Brain pericyte (primary cell): ENCODE measurements at places on chromosomes 4 and X.

GRCh38 chrX:132226169-132226568 is 6.9 kb upstream of the RAP2C start:
- DNase-seq: no peak

DNA sequence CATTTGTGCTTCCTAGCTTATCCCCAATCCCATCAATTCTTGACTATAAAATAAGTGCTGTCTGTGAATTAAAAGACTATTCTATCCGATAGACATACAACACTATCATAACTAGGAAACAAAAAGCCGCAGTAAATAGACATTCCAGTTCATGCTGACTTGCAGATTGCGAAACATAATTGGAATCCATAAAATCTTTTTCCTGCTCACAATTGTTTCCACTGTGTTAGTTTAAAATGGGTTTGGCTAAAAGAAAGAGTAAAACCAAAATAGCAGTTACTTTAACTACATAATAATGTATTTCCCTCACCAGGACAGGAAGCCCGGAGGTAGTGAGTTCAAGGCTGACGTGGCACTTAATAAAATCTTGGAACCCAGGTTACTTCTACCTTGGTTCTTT is 17.2 kb downstream of the SMIM31 start:
- DNase-seq: no peak

DNA sequence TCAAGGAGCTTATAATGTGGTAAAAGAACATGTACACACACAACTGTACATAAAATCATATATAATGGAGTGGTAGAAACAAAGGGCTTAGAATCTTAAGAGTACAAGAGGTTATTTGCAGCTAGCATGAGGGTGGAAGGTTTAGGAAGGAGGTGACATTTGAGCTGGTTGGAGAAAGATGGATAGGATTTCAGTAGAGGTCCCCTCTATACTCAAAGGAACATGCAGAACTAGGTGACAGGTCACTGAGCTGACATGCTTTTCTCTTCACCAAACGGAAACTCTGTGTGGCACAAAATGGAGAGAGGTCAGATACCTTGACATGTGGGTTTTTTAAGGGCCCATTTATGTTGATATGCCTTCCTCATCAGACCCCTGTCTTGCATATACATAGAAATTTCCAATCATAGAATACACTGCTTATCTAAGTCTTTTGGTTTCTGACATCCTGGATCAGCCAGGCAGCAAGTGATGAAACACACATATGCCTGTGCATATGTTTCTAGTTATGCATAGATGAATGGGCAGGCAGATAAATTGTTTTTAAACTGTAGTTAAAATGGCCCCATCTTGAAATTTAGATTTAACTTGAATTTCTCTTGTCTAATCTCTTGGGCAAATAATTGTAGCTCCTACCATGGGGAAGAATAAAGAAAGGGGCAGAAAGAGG is 29.3 kb downstream of the CLCN5 start:
- no peak for DNase-seq

GRCh38 chr4:74111990-74112389 is 13.0 kb upstream of the CXCL2 start:
- no peak for DNase-seq

DNA sequence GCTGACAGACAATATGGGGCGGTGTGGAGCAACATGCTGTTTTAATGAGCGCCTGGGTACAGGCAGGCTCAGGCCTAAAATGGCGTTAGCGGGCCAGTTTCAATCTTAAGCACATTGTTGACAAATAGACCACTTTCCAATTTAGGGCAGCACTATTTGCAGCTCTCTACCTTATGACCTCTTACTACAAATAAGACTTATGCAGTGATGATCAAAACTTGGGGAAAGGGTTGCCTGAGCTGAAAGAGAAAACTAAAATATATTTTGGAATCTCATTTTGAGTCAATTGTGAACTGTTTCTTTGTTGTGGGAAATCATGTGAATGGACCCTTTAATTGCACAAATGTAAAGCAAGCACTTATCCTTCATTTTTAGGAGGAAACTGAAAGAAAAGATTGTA is 25.5 kb upstream of the GPAT3 start:
- no peak for DNase-seq

- no peak for DNase-seq
These were observed 5.0 kb downstream of the FGF2 start for GRCh38 chr4:122831515-122832196.

GRCh38 chrX:101368800-101369199 is 17.2 kb downstream of the BTK start:
- no peak for DNase-seq

GRCh38 chr4:113382704-113383103 is 333.3 kb downstream of the ANK2 start:
- DNase-seq: no peak

GRCh38 chr4:182688081-182688480 is 229.1 kb downstream of the DCTD start:
- no peak for DNase-seq

GRCh38 chr4:11428899-11429698 is 405 bp upstream of the HS3ST1 start:
- no peak for DNase-seq

DNA sequence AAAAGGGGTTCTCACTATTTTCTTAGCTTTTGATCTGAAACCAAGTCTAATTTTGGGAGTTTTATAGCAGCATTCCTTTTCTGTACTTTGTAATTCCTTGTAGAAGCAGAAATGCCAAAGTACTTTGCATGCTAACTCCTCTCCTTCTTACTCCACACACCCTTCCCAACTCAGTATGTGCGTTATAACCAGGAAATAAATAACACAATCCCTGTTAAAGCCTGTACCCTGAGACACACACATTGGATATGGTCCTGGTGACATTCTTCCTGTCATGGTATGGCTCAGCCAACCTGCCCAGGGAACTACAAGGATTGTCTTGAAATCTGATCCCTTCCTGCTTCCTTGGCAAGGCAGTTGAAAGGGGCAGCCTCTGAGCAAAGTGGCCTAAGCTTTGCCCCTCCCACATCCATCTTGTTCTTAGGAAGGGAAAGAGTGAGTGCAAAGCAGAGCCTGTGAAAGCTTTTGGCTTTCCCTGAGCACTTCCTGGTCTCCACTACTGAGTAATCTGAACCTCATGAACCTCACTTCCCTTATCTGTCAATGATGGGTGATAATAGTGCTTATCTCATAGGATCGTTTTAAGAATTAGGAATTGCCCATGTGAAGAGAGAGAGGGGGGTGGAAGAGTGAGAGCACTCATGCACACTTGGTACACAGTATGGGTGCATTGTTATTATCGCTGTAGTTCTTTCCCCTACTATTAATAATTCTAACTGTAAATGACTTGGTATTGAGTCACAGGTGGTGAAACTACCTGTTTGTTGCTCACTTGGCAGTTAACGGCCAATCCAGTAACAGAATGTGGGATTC is 109.3 kb downstream of the AFF2 start:
- no peak for DNase-seq

- DNase-seq: peak; percentile 2
These were observed 109.9 kb upstream of the SMIM10 start for GRCh38 chrX:134880866-134881265.

DNA sequence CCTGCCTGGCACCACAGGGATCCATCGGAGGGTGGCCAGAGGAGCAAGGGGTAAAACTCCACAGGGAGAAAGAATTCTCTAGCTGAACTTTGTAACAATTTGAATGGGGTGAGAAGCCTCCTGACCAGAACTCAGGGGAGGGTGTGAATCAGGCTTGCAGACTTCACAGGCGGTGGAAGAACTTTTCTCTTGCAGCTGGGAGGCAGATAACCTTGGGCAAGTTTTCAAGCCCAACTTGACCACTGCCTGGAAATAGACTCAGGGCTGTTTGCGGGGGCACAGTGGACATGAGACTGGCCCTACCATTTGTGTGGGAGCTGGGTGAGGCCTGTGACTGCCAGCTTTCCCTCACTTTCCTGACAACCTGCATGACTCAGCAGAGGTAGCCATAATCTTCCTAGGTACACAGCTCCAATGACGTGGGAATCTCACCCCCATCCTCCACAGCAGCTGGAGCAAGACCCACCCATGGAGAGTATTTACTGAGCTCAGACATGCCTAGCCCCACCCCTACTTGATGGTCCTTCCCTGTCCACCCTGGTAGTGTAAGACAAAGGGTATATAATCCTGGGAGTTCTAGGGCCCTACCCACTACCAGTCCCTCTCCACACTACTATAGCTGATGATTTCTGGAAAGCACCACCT is 210.0 kb upstream of the AGTR2 start:
- no peak for DNase-seq

GRCh38 chrX:118675966-118676349 is 51.4 kb upstream of the IL13RA1 start:
- no peak for DNase-seq

- no peak for DNase-seq
These were observed 3.5 kb upstream of the FGFR3 start for GRCh38 chr4:1789552-1789951.

- no peak for DNase-seq
These were observed 139.8 kb downstream of the PALLD start for GRCh38 chr4:168636506-168637196.

DNA sequence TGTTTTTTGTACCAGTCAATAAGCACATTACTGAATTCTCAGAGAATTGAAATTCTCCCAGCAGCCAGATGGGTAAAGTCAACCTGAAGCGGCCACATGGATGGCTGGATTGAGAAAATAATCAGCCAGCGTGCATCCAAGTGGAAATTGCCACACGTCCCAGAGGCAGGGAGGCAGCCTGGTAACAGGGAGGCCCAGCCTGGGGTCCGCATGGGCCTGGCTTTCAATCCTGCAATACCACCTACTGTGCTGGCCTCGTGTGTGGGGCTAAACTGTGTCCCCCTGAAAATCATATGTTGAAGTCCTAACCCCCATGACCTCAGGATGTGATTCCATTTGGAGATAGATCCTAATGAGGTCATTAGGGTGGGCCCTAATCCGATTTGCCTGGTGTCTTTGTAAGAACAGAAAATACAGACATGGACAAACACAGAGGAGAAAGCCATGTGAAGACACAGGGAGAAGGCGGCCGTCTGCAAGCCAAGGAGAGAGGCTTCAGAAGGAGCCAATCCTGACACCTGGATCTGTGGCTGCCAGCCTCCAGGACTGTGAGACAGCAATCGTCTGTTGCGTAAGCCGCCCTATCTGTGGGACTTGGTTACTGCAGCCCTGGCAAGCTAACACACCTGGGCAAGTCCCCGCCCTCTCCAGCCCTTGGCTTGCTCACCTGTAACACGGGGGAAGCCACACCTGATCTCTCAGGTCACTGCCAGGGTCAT is 90.3 kb downstream of the JAKMIP1 start:
- DNase-seq: no peak

DNA sequence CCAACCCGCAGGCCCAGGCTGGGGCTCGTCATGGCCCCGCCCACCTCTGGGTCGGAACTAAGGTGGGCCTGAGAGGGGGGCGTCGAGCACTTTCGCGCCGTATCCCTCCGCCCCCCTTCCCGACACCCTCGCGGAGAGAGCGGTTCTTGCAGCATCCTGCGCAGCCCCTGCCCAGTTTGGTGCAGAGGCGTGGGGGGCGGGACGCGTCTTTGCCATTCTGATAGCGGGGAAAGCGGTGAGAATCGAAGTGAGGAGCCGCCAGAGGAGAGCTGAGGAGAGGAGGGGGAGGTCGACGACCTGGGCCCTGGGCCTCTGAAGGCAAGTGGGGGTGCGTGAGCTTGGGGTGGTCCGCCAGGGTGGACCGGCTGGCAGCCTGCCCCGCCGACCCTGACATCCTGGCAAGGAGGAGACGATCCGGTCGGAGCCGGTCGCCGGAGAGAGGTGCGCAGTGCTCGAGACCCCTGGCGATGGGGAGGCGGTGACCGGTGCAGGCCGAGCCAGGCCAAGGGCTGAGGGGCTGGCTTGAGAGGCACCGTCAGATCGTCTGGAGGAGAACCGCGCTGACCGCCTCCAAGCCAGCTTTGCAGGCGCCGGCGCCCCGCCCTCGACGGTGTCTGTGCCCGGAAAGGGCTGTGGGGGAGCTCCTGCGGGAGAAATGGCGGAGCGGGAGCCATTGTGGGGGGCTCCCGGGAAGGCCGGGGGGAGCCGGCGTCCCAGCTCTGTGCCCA is 25.5 kb downstream of the GPRASP3 start:
- no peak for DNase-seq

DNA sequence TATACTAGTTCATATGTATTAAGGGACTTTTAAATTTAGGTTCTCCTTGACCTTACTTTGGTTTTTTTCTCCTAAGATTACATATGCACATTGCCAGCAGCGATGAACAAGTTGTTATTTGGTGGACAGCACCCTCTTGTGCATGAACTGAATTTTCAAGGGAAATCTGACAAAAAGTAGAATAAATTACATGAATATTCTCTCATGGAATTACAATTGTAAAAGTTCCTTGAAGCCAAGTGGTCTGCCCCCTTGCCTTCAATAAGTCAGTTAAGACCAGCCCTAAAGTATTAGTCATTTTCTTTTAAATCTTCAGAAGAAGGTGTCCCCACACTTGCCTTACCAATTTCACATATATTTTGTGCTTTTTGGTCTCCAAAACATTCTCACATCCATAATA is 30.7 kb upstream of the SMARCA5 start:
- peak; percentile 6 for DNase-seq

- no peak for DNase-seq
These were observed 95.1 kb upstream of the STIM2 start for GRCh38 chr4:26765515-26765914.

DNA sequence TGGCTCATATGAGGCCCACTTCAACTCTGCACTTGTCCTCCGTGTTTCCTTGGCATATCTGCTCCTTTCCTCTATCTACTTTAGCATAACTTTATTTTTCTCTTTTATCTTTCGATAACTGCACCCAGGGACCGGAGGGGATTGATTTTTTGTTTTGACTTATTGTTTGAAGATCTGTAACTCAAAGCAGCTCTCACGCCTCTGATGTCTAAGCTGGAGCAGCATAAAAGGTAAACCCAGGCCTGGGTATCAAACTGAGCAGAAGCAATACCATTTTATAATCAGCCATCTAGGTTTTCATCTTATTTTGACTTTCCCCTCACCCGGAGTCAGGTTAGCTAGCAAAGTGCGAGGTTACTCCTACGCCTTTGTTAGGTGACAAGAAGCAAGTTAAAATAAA is 28.4 kb downstream of the LEF1 start:
- no peak for DNase-seq

GRCh38 chr4:92249541-92249940 is 54.2 kb upstream of the GRID2 start:
- DNase-seq: no peak

DNA sequence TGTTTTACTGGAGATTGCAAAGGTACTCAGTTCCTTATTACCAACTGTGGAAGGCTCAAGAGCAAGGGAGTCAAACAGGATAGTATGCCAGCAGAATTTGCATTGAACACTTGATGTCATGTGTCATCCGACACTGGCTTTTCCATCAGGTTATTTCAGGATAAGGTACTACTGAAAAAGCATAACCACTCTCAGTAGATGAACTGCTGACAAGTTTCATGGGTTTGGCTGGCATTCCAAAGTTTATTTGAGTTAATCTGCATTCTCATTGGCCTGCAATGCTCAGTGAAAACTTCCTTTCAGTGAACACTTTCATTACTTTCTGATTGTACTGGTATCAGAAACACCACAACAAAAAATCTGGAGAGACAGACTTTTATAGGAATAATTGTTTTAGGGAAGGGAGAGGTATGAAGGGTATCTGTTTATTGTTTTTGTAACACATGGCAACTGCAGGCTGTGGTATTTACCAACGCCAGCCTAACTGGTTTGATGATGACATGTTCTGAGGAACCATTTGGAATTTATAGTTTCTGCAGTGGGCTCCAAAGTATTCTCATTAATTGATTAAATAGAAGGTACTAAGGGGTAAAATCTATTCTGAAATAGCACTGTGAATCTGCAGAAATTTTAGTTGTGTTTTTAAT is 345.7 kb upstream of the NR3C2 start:
- DNase-seq: no peak

- DNase-seq: no peak
These were observed 12.2 kb upstream of the EXOSC9 start for GRCh38 chr4:121788896-121789295.
